Dorsolateral prefrontal cortex (tissue), 122 donors: ENCODE measurements at places on chromosomes 3 and 15.
A peak's percentile ranks its signal among the peaks of the same experiment; 100 is the strongest.

- DNase-seq = no peak
These were observed 69.8 kb downstream of the HES1 start for GRCh38 chr3:194205675-194206133.

DNA sequence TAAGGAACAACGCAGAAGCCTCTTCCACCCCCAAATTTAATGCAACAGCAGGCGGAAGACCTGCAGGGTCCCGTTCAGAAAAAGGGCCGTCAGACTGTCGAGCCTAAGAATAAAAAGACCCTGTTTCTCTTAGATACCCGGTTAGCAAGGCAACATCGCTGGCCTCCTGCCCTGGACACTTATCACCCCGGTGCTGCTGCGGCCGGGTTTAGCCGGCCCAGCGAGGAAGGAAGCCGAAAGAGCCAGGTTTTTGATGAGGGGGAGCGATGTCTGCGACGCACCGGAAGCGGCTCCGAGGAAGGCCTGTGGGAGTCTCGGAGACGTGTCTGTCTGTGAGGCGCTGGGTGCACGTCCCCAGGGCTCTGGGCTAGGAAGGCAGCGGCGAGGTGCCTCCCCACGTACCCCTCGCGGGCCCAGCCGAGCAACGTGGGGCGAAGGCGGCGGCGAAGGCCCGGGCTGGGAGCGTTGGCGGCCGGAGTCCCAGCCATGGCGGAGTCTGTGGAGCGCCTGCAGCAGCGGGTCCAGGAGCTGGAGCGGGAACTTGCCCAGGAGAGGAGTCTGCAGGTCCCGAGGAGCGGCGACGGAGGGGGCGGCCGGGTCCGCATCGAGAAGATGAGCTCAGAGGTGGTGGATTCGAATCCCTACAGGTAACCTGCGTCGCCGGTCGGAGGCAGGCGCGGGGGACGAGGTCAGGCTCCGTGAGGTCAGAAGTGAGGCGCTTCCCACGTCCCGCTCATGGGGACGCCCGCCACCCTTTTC lies at the start of gene UBA5:
Gene UBA5, plus strand, starts transcription at position 278 of the 759 bp plus-strand sequence. Its CDS starts 209 bp downstream, at position 487.
- DNase-seq = peak; percentile 57

DNA sequence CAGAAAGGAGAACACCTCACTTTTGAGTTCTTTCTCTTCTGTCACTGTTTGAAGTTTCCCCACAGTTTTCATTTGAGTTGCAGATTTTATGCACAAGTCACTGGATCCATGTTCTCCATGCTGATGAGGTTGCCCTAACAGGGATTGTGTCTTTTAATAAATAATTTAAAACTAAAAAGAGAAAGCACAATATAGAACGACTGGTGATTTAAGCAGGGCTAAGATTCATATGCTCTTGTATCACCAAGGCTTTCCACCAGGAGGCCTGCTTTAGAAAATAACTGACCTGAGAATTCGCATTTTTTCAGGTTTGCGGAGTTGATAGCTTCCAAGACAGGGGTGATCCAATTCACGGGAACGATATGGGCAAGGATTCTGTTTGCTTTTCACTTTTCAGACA lies 252.0 kb upstream of the VEPH1 start:
- DNase-seq = no peak

DNA sequence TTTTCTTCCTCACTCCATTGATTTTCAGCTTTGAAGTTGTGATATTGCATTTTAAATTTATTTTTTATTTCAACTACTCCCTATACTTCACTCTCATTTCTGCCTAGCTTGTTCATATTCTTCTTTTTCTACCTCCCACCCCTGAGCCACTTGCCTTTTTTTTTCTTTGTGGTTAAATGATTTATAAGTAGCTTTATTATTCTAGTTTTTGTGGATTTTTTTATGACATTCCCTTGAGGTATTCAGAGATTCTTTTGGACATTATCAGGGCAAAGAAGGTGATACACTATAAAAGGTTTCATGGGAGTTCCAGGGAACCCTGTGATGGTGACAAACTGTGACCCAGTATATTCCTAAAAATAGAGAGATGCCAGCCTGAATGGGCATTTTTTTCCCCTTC lies 3.3 kb downstream of the C15orf61 start:
- no peak for DNase-seq

DNA sequence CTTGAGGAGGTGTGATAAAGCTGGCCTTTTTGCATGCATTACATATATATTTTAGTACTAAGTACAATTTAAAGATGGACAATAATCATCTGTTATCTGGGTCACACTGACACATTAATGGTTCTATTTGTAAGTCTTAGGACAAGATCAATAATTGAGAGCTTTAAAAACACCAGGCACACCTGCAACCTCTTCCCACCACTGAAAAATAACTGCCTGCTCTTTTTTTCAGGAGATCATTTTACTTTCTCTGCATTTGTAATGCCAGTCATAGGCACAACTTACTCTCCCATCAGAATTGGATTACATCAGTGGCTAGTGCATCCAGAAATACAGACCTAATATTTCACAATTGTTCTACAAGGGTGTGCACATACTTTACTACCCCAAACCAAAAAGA lies 149.8 kb downstream of the MECOM start:
- no peak for DNase-seq
